Tongue (tissue), 3 donors: ENCODE measurements at places on chromosomes 2 and 18. TPM values are rescaled to one million over a fixed set of nuclear protein-coding genes. Genes with fewer than 3 reads are reported as not detected.

Gene CGREF1
- 1.6 TPM for total RNA-seq

Gene REG3G
- total RNA-seq: not detected

Gene CMPK2
- total RNA-seq: 3.5 TPM

Gene WDFY1
- 58.8 TPM for total RNA-seq

Gene SLC5A6
- 26.1 TPM for total RNA-seq

Gene HAAO
- total RNA-seq: 24.3 TPM

Gene CTAGE1
- not detected for total RNA-seq

Gene AFF3
- 18.0 TPM for total RNA-seq
